ENCODE measurements at places on chromosomes 13 and 19.
A peak's percentile ranks its signal among the peaks of the same experiment; 100 is the strongest.

GRCh38 chr13:48750588-48751383 is 97.1 kb downstream of the CYSLTR2 start:
- no peak for DNase-seq

DNA sequence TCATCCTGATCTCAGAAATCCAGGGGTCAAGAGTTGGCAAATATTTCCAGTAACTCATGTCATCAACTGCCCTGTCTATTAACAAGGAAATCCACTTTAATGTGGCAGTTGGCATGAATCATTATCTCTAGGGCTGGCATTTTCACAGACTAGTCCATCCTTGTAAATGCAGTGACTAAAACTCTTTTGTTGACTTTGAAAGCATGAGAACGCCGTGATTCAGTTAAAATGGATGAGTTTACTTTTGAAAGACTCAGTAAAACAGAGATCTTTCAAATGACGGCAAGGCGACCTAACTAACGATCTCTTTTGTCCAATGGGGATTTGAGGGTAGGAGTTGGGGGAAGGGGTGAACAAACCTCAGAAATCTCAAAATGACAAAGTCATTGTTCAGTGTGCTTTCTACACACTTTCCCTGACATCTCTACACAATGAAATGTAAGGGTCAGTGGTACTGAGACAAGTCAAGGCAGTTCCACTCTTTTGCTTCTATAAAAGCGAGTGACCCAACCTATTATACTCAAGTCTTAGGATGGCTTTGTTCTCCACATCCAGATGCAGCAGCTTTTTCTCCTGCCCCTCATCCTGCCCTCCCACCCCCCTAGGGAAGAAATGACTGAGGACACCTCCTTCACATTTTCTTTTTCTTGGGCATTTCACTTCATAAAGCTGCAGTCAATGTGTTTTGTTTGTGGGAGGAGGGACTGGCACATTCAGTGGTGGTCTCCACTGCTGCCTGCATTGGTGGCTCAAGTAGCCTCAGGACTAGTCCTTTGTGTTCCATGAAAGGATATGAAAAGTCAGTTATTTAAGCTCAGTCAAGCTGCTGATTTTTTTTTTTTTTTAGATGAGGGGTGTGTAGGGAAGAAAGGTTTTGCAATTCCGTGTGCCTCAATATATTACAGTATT is 200.5 kb downstream of the ABCC4 start:
- no peak for DNase-seq

- DNase-seq: no peak
Observed at GRCh38 chr13:47426126-47426849, 529.4 kb upstream of the HTR2A start.

DNA sequence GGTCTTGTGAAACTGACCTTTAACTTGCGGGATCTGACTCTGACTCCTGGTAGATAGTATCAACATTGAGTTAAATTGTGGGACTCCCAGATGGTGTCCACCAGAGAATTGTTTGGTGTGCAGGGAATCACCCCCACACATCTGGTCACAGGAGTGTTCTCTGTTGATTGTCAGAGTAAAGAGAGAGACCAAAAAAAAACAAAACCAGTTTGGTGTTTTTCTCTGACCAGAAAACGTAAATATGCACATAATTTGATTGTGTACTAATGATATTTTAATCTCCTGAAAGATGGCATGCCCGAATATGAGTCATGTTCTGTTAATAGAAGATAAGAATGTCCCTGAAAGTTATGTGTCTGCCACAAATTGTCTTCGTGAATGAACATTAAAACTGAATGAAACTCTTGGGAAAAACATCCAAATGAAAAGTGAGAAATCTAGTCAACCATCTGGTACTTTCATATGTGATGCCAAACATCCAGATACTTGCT is 118.5 kb upstream of the GPC6 start:
- no peak for DNase-seq

GRCh38 chr13:44120849-44121755 is 241.4 kb downstream of the LACC1 start:
- no peak for DNase-seq

DNA sequence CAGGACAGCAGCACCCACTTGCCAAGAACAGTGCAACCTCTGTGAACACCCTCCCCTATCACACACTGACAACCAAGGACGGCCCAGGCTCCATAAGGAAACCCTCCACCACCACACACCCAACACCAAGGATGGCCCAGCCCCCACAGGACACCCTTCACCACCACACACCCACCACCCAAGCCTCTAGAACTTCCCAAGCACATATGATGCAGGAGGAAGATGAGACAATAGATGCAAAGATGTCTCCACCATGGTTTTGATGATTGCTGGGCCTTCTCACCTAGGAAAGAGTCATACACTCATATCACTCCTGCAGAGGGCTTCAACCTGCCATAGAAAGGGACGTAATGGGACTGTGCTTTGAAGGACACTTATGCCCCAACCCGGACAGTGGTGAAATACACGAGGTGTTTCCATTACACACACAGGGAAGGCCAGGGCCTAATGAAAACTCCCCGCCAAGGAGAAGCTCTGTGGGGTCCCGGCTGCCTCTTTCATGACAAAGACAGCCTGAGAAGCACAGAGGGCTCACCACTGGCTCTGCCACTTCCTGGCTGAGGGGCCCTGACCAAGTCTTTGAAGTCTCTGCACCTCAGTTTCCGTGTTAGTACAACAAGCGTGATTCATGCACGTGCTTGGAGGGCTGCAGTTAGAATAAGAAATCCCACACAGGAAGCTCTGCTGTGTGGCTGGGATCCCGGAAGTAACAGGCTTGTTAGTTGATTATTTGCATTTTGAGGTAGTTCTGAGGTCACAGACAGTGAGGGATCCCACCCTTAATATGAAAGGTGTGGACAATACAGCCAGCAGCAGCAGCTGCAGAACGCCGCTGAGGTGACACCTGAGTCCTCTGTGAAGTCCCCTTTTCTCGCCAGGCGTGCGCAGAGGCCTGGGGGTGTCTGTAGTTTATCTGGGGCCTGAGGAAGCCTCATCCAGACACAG is 61.9 kb upstream of the ATP12A start:
- DNase-seq: peak; percentile 51

DNA sequence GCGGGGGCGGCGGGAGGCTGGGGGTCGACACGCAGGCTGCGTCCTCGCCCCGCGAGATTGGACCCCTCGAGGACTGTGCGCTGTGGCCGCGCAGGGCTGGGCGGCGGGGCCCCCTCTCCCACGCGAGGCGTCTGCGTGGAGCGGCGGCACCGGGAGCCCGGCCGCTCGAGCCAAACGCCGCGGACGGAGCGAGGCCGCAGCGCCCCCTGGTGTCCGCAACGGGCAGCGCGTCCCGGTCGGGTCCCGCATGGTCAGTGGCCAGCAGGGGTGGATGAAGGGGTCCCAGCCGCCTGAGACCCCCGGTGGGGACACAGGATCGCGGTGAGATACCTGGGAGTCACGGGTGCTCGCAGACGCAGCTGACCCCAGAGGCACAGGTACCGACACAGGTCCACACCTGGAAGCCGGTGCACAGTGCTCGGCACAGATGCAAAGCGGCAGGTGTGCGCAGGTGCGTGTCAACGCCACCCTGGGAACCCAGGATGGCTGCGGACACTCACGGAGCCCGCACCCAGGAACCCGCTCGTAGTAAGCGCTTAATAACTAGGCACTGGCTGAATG is 2.1 kb upstream of the CIRBP start:
- peak; percentile 84 for DNase-seq

Measured in islet precursor cell (in vitro differentiated cells).